ENCODE measurements at places on chromosomes 12 and 14.
A peak's percentile ranks its signal among the peaks of the same experiment; 100 is the strongest.

GRCh38 chr14:94689218-94689984, 77.2 kb downstream of the SERPINA3 start:
- H3K36me3 ChIP-seq, result no peaks in the 10 kb centered on the region
- H3K27me3 ChIP-seq, result peaks cover 13% of the 10 kb centered on the region
- H3K4me3 ChIP-seq, result no peak overlapping the region
- peak; percentile 82 for ATAC-seq
- no peaks in the 10 kb centered on the region for H3K4me1 ChIP-seq

- ATAC-seq, result peak; percentile 74
- H3K27me3 ChIP-seq, result no peaks in the 10 kb centered on the region
- peak overlapping the region; percentile 73 for H3K4me3 ChIP-seq
- H3K4me1 ChIP-seq, result peaks cover 51% of the 10 kb centered on the region
- H3K36me3 ChIP-seq, result peaks cover 28% of the 10 kb centered on the region
These were observed 8.4 kb downstream of the NIN start for GRCh38 chr14:50822501-50823042.

DNA sequence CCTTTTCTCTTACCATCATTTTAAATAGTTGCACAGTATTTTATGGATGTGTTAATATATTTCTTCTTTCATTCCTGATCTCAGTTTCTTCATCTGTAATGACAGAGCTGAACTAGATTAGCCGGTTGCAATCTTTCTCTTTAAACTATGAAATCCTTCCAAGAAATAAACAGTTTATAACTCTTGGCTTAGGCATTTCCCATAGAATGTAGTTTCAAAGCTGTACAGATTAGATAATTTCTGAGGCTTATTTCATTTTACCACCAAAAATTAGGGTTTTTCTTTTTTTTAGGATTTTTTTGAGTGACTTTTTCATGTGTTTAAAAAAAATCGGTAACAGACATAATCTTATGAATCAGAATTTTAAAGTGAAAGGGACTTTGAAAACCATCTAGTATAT, 144.0 kb downstream of the RAD51B start:
- H3K27ac ChIP-seq, result no peak overlapping the region
- no peaks in the 10 kb centered on the region for H3K27me3 ChIP-seq
- H3K4me1 ChIP-seq, result no peaks in the 10 kb centered on the region

DNA sequence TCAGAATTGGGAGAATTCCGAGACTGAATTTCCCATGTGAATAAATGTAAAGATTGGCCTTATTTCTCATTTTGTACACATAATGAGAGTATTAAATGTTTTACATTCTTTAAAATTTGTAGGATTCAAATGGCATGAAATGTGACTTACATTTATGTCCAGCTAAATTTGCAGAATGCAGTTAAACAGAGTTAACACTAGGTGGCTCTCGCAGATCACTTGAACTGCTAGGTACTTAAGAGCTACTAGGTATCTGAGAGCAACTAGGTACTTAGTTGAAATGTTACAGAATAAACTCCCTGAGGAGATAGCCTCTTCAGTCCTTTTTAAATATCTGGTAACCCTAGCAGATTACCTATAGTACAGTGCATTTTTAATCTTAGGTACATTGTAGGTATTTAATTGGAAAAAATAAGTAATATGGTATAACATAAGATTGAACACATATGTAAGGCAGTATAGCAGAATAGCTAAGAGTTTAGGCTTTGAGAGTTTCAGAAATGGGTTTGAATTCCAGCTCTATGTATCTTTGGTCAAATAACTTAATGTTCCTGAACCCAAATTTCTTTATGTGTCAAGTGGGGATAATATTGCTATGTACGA, 73.8 kb downstream of the KIAA0586 start:
- no peaks in the 10 kb centered on the region for H3K27me3 ChIP-seq
- no peak overlapping the region for H3K27ac ChIP-seq
- peak; percentile 63 for ATAC-seq
- H3K4me1 ChIP-seq, result no peaks in the 10 kb centered on the region

GRCh38 chr14:54681811-54682261, 114.9 kb downstream of the SAMD4A start:
- no peaks in the 10 kb centered on the region for H3K4me1 ChIP-seq
- H3K27ac ChIP-seq, result no peak overlapping the region
- no peak overlapping the region for H3K4me3 ChIP-seq
- H3K36me3 ChIP-seq, result no peaks in the 10 kb centered on the region

- ATAC-seq, result no peak
- no peaks in the 10 kb centered on the region for H3K27me3 ChIP-seq
- peak overlapping the region; percentile 93 for H3K27ac ChIP-seq
- peak overlapping the region; percentile 89 for H3K4me3 ChIP-seq
- H3K36me3 ChIP-seq, result peaks cover 31% of the 10 kb centered on the region
These were observed 1.0 kb downstream of the GMFB start for GRCh38 chr14:54487771-54488170.

GRCh38 chr12:130345292-130345691, 7.6 kb downstream of the PIWIL1 start:
- no peak overlapping the region for H3K27ac ChIP-seq
- no peak for ATAC-seq
- H3K4me1 ChIP-seq, result no peaks in the 10 kb centered on the region
- H3K36me3 ChIP-seq, result no peaks in the 10 kb centered on the region
- no peak overlapping the region for H3K4me3 ChIP-seq

DNA sequence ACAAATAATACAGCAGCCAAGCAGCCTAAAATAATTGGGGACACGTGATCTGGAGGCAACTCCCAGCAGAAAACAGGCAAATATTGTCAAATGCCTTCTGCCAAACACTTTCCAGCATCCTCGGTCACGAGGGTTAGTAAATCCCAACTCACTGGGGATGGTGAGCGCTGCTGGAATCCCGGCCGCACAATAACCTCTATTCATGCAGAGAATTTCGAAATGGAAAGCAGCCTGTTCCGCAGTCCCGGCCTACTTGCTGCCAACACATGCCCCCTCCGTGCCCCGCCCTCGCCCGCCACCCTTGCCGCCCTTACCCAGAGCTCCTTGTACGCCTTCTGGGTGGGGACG, 62.2 kb downstream of the RFX4 start:
- H3K27me3 ChIP-seq, result peaks cover 8% of the 10 kb centered on the region
- no peak for ATAC-seq
- H3K36me3 ChIP-seq, result no peaks in the 10 kb centered on the region
- no peak overlapping the region for H3K4me3 ChIP-seq
- no peak overlapping the region for H3K27ac ChIP-seq

DNA sequence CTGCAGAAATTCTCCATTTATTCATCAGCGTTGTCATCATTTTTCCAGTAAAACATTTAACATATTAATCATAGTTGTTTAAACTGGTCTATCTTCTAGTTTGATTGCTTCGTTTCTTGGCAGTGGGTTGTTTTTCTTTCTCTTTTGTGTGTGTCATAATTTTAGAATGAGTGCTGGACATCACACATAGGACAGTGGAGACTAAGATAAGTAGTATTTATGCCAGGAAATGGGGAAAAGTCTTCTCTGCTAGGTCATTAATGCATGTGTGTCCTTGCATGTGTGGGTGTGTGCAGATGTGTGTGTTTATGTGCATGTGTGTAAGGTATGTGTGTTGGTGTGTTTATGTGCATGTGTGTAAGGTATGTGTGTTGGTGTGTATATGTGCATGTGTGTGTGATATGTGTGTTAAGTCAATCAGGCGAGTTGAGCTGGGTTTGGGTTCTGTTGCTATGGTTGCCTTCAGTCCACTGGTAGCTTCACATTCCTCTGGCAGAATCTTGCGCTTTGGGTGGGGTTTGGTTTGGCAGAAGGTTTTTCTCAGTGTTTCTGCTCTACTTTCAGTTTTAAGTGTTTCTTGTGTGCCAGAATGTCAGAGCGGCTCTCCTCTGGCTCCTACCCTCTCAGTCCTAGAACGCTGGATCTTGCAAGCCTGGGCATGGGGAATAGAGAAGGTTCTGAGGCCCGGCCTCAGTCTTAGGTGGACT, 7.8 kb upstream of the ADGRD1 start:
- no peak for ATAC-seq
- H3K27ac ChIP-seq, result no peak overlapping the region

DNA sequence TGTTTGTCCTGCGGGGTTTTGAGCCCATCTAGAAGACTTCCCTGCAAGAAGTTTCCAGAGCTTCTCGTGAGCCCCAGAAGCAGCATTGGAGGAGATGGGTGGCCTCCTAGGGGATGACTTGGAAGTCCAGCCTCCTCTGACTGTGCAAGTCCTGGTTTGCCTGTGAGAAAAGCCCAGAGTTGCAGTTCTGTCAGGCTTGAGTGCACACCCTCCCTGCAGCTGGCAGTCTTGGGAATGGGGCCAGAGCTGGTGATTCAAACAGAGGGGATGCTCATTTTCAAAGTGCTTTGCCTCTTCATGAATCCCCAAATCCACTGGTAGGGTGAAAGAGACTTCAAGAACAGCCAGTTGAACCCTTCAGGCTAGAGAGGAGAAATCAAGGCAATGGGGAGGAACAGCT, 3.9 kb upstream of the PPP1R1A start:
- H3K36me3 ChIP-seq, result peaks cover 5% of the 10 kb centered on the region
- no peak overlapping the region for H3K4me3 ChIP-seq
- no peak overlapping the region for H3K27ac ChIP-seq
- no peak for ATAC-seq

GRCh38 chr12:91651728-91652127, 469.1 kb upstream of the DCN start:
- no peaks in the 10 kb centered on the region for H3K27me3 ChIP-seq
- no peak overlapping the region for H3K4me3 ChIP-seq
- ATAC-seq, result no peak
- peaks cover 5% of the 10 kb centered on the region for H3K4me1 ChIP-seq
- no peak overlapping the region for H3K27ac ChIP-seq

DNA sequence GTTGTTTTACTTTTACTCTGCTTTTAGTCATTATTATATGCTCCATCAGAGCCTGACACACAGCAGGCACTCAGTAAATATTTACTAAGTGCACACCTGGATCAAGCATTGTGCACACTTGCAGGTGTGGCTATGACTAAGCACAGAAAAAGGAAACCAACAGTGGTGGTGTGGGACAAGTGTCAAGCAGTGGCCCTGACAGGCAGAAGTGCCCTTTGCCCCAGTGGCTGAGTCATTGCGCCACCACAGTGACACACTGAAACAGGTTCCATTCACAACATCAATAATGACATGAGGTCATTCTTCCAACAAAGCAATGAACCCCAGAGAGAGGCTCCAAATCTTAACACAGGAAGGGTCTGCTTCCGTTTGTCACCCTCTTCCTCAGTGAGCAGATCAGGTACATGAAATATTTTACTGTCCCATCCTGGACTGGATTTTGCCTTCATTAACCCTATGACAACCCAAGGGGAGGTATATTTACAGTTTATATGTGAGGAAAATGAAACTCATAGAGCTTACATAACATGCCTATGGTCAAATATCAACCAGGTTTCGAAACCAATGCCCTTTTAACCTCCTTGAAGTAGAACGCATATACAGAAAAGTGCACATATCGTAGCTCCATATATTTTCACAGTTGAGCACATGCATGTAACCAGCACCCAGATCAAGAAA, 82.6 kb upstream of the GTF2A1 start:
- H3K27me3 ChIP-seq, result no peaks in the 10 kb centered on the region
- no peak overlapping the region for H3K4me3 ChIP-seq
- H3K4me1 ChIP-seq, result peaks cover 9% of the 10 kb centered on the region
- peak; percentile 97 for ATAC-seq
- no peaks in the 10 kb centered on the region for H3K36me3 ChIP-seq
- H3K27ac ChIP-seq, result no peak overlapping the region

DNA sequence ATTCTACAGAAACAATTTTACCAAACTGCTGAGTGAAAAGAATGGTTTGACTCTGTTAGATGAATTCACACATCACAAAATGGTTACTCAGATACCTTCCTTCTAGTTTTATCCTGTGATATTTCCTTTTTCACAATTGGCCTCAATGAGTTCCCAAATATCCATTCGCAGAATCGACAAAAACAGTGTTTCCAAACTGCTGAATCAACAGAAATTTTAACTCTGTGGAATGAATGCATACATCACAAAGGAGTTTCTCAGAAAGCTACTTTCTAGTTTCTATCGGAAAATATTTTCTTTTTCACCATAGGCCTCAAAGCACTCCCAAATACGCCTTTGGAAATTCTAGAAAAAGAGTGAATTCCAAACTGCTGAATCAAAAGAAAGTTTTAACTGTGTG, 525.0 kb downstream of the ALG10 start:
- H3K36me3 ChIP-seq, result no peaks in the 10 kb centered on the region
- H3K27ac ChIP-seq, result no peak overlapping the region
- no peak for ATAC-seq
- H3K4me1 ChIP-seq, result no peaks in the 10 kb centered on the region
- H3K27me3 ChIP-seq, result no peaks in the 10 kb centered on the region
- H3K4me3 ChIP-seq, result no peak overlapping the region

DNA sequence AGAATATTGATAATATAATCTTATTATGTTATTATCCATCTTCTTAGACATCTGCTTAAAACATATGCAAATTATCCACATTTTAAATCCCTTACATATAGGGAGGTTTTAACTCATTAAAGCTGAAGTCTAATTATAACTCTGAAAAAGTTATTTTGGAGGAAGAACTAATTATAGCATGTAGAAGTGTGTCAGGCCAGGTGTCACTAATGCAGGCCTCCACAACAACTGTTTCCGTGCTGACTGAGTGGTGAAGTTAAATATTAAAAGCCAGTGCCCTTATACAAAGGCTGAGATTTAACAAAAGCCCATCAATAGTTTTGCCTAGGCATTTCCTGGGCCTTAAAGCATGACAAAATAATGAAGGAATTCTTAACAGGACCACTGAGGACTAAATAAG, 157.4 kb downstream of the LRRK2 start:
- H3K27me3 ChIP-seq, result peaks cover 3% of the 10 kb centered on the region
- no peak overlapping the region for H3K4me3 ChIP-seq
- ATAC-seq, result no peak
- no peaks in the 10 kb centered on the region for H3K4me1 ChIP-seq

DNA sequence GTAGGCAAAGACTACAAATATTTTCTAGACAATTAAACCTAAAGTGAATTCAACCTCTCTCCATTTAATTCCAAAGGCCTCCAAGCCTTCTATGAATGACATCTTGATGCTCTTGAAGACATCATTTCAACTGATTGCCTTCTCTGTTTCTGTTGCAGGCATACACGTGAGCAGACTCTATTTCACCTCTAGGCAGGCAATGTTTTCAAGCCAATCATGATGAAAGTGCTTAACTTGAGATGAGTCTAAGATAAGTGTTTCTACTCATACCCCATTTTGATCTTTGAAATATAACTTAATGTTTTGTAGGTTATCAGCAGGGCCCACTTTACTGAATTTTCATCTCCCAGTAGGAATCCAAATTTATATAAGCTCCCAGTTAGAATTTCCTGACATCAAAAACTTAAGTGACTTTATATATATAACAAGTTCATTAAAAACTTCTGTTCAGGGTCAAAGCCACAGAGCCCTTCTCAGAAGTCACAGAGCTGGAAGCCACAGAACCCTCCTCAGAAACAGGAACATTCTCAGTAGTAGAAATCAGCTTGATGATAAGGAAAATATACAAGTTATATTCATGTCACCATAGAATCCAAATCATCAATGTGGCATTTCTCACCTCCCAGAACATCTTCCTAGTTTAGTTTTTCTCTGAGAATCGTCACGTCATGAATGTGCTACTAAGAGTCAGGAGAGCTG, 108.5 kb downstream of the PHLDA1 start:
- H3K27ac ChIP-seq, result no peak overlapping the region
- ATAC-seq, result peak; percentile 32
- no peaks in the 10 kb centered on the region for H3K4me1 ChIP-seq

Measured in activated T-helper 17 cell treated with anti-CD3 and anti-CD28 coated beads, Interleukin-2, amount 50 U/mL, for 72 hours (primary cell).